Mucosa of descending colon (tissue), 3 donors: ENCODE measurements at places on chromosomes 5 and 9. TPM values are rescaled to one million over a fixed set of nuclear protein-coding genes. Genes with fewer than 3 reads are reported as not detected.
A peak's percentile ranks its signal among the peaks of the same experiment; 100 is the strongest.

GAPT gene
- 0.98 TPM for total RNA-seq

CRAT gene
- 62.0 TPM for total RNA-seq

ZNF608 gene
- 19.7 TPM for total RNA-seq

DNA sequence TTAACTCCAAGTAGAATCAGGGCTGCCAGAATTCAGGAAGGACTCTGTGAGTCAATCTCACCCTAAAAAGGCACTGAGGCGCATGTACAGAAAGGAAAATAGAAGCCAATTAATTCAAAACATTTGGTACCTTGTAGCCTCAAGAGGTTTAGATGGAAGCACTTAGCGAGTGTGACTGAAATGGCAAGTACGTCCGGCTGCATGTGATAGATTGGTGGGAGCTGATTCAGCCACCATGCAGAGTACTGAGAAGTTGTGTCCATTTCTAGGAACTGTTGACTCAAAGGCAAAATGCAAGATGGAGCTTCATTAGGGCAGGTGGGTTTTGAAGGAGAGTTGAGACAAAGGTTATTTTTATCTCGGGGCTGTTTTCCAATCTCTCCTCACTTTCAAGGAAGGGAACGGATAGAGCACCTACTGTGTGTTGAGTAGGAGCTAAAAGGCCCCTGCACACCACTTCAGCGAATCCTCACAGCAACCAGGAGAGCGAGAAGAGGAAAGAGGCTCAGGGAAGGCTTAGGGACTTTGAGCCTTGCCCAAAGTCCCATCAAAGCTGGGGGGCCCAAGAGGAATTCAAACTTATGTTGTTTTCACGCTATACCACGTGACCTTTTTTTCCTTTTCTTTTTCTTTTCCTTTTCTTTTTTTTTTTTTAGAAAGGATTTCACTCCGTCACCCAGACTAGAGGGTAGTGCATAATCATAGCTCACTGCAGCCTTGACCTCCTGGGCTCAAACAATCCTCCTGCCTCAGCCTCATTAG, 34.6 kb upstream of the CPEB4 start:
- no peak for DNase-seq

GRCh38 chr9:124859803-124860581, 1.8 kb downstream of the RPL35 start:
- DNase-seq: peak; percentile 25

PDGFRB gene
- 27.1 TPM for total RNA-seq

DNA sequence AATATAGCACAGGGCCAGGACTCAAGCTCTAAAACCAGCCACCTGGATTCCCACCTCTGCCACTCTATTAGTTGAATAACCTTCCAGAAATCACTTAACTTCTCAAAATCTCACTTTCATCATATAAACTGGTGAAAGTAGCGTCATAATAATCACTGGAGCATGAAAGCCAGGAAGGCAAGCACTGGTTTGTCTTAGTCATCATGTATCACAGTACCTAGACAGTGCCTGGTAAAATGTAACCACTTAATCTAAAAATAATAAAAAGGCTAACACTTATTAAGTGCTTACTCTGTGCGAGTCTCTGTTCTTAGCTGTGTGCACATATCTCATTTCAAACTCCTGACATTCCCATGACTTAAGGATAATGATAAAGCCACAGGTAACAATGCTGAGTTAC, 109.4 kb downstream of the ASTN2 start:
- DNase-seq: no peak

SV2C gene
- total RNA-seq: 0.54 TPM

DNA sequence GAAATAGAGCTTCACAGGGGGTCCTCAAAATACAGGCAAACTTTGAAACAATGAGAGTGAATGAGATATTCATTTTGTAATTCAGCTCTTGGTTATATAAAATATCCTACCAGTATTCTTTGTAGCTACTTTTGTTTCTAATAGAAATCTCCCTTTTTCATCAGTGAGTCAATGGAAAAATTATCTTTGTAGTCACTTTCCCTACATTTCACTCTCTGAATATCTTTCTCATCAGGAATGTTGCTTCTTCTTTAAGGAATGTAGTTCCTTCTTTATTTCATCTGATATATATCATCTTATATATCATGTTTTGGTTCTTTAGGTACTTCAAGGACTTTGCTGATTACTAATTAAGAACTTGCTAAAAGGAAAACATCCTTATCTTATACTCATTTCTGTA, 280.3 kb upstream of the NUDT12 start:
- no peak for DNase-seq

LHFPL2 gene
- 44.8 TPM for total RNA-seq

SGCD gene
- 1.2 TPM for total RNA-seq

DNA sequence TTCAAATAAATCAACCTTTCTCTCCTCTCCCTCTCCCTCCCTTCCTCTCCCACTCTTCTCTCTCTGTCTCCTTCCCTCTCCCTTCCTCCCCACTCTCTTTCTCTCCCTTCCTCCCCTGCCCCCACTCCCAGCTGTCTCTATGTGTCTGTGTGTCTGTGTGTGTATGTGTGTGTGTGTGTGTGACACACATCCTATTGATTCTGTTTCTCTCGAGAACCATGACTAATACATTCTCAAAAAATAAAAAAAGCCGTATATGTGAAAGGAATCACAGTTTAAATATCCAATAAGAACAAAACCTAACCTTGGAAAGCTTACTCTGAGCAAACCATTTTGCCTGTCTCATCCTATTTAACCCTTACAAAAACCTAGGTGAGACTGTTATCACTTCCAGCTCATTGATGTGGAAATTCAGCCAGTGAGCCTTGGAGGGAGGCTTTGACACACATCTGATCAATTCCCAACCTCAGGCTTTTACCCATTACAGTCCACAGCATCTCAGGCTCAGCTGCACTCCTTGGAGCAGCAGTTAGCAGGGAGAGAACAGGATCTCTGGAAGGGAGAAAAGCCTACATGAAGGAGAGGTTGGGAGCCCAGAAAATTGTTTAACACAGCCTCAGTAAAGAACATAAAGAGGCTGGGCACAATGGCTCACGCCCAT, 8.3 kb downstream of the HSD17B3 start:
- DNase-seq: no peak

- no peak for DNase-seq
These were observed 59.3 kb downstream of the SNX30 start for GRCh38 chr9:112809906-112810305.

DNA sequence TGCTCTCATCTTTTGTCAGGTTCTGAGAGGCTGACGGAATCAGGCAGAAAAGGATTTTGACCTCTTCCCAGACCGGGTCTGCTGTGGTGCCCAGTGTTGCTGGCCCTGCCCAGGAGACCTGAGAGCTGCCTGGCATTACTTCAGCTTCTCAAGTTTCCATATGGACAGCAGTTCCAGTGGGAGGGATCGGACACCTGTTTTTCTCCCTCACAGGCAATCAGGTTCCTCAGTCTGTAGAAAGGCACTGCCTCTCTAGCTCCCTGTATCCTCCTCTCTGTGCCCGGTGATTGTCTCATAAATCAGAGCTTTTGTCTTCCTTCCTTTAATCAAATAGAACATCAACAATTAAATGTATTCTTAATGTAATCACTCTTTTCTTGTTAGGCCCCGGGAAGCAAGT, 198.7 kb downstream of the SEMA6A start:
- no peak for DNase-seq

NIPAL4 gene
- total RNA-seq: 0.70 TPM

DNA sequence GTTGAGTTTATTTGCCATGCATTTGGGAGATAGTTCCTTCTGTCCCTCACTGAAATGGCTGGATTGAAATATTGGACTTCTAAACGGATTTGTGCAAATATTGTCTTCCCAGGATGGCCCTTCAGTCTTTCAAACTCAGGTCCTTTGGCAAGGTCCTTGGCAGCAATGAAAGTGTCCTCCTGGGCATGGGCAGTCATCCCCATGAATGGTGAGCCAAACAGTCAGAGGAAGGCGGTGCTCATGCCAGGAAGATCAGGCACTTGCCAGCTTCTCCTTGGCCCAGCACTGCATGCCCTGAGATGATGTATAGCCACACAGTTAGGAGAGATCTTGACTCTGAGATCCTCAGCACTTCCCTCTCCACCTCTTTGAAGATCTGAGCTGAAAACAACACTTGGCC, 221.4 kb upstream of the KLF4 start:
- DNase-seq: no peak

GRCh38 chr5:83844449-83845068, 123.9 kb upstream of the HAPLN1 start:
- DNase-seq: no peak

- no peak for DNase-seq
These were observed 5.9 kb downstream of the ITGA2 start for GRCh38 chr5:52995095-52995494.

DNA sequence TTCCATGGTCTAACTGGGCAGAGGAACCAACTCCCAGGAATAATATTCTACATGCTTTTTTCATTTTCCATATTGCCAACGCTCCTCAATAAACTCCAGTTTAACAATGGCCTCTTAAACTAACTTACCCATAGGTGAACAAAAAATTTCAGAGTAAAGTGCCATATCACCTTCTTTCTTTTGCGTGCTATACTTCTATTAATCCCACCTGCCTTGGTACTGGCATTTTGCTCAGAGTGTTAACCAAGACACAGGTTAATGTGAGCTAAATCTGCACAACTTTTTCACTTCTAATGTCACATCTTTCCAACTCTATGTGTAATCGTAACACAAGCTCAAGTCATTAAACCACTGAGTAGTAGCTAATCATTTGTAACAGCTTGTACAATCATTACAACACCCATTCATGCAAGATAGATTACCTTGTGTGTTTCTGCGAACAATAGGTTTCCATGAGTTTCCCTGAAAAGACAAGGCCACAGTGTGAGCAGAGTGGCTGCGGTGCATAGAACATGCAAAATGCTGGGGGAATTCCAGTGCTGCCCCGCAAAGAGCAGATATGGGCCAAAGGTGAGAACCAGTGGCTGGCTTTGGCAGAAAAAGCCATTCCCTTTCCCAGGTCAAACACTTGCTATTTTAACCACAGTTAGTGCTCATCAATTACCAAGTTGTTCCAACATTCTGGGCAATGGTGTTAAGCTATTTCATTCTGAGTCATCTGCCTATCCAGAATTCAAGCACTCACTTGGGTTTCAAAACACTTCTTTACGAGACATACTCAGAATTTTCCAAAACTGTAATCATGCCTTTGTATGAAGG, 42.8 kb downstream of the TIMD4 start:
- no peak for DNase-seq

IRX1 gene
- total RNA-seq: not detected
